Activated CD8-positive, alpha-beta T cell treated with anti-CD3 and anti-CD28 coated beads for 36 hours (primary cell): ENCODE measurements at places on chromosomes 3 and 15. TPM values are rescaled to one million over a fixed set of nuclear protein-coding genes. Genes with fewer than 3 reads are reported as not detected.

GRCh38 chr15:69606921-69607500 is 154.4 kb downstream of the RPLP1 start:
- peaks cover 2% of the 10 kb centered on the region for H3K27me3 ChIP-seq
- peaks cover 7% of the 10 kb centered on the region for H3K4me1 ChIP-seq
- no peak overlapping the region for H3K4me3 ChIP-seq
- no peak for DNase-seq
- H3K27ac ChIP-seq, result no peak overlapping the region

DNA sequence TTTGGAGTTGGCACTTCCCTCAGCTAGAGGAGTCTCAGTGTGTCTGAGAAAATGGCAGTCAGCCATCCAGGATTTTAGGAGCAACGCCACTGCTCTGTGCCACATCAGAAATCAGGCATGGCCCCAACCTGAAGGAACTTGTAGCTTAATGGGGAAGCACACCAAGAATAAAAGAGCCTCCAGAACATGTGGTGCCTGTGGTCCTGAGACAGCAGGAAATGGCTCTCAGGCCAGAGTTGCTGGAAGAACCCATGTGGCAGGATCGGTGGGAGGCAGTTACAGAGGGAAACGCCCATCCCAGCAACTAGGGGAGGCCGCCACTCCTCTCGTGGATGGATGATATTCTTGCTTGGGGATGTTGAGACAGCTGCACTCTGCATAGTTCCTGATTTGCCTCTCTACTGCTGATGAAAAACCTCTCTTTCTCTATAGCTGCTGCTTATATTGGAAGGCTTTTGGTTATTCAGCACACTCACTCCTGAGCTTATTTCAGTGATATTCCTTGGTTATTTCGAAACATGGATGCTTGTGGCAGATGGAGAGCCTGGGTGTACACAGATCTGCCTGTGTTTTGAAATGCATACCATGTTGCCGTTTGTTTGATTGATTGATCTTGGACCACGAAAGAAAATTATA is 52.4 kb downstream of the KLHL25 start:
- DNase-seq, result no peak
- H3K4me3 ChIP-seq, result no peak overlapping the region

DNA sequence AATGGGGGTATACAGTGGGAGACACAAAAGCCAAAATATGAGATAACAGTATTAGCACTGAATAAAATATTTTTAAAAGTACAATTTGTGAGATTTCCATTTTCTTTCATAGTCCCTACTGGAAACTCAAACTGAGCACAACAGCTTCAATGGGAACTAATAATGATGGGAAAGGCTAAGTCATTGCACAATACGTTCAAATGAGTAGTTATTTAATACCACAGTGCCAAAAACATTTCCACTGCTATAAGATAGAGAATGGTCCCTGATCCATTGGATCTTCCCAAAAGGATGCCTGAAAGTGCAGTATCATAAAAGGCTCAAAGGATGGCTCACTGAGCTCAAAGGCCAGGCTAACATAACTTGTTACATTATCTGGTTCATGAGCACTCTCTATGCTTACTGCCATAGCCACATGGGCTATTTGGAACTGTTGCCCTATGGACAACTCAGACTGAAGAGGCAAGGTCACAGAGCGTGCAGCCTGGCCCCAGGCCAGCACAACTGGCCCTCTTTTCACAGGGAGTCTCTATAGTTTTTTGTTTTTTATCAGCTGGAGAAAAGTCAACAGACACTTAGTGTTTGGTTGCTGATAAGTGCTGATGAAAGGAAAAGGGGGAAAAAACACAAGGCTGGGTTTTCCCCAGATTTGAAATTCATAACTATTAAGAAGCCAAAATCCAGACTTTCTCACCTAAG is 54.1 kb upstream of the PPIB start:
- DNase-seq, result no peak
- H3K4me3 ChIP-seq, result no peak overlapping the region
- H3K27ac ChIP-seq, result no peak overlapping the region
- H3K36me3 ChIP-seq, result peaks cover 19% of the 10 kb centered on the region

GRCh38 chr3:19799887-19800286 is 134.1 kb downstream of the EFHB start:
- no peaks in the 10 kb centered on the region for H3K27me3 ChIP-seq
- no peak for DNase-seq
- H3K27ac ChIP-seq, result no peak overlapping the region
- no peak overlapping the region for H3K4me3 ChIP-seq

GRCh38 chr3:48047841-48048464 is 31.7 kb upstream of the MAP4 start:
- H3K36me3 ChIP-seq, result peaks cover 28% of the 10 kb centered on the region
- DNase-seq, result no peak
- H3K27me3 ChIP-seq, result no peaks in the 10 kb centered on the region

- H3K27ac ChIP-seq, result no peak overlapping the region
- no peak for DNase-seq
- no peak overlapping the region for H3K4me3 ChIP-seq
- no peaks in the 10 kb centered on the region for H3K36me3 ChIP-seq
- H3K27me3 ChIP-seq, result no peaks in the 10 kb centered on the region
These were observed 8.6 kb downstream of the PIK3CA start for GRCh38 chr3:179156775-179157174.

- DNase-seq, result peak; percentile 19
- H3K27me3 ChIP-seq, result no peaks in the 10 kb centered on the region
- H3K27ac ChIP-seq, result no peak overlapping the region
- no peaks in the 10 kb centered on the region for H3K4me1 ChIP-seq
- H3K4me3 ChIP-seq, result no peak overlapping the region
- H3K36me3 ChIP-seq, result peaks cover 3% of the 10 kb centered on the region
These were observed 1.3 kb downstream of the SLC28A2 start for GRCh38 chr15:45253330-45253729.

- H3K27me3 ChIP-seq, result peaks cover 14% of the 10 kb centered on the region
- H3K4me1 ChIP-seq, result peaks cover 3% of the 10 kb centered on the region
- no peak overlapping the region for H3K4me3 ChIP-seq
- H3K36me3 ChIP-seq, result no peaks in the 10 kb centered on the region
- no peak overlapping the region for H3K27ac ChIP-seq
These were observed 4.9 kb downstream of the PLOD2 start for GRCh38 chr3:146156095-146156494.

GRCh38 chr3:77370413-77370812 is 330.5 kb downstream of the ROBO2 start:
- no peak for DNase-seq
- H3K4me3 ChIP-seq, result no peak overlapping the region
- no peaks in the 10 kb centered on the region for H3K36me3 ChIP-seq
- no peak overlapping the region for H3K27ac ChIP-seq

GRCh38 chr3:111269777-111270176 is 198.2 kb downstream of the NECTIN3 start:
- DNase-seq, result no peak
- H3K36me3 ChIP-seq, result no peaks in the 10 kb centered on the region
- H3K4me3 ChIP-seq, result no peak overlapping the region

DNA sequence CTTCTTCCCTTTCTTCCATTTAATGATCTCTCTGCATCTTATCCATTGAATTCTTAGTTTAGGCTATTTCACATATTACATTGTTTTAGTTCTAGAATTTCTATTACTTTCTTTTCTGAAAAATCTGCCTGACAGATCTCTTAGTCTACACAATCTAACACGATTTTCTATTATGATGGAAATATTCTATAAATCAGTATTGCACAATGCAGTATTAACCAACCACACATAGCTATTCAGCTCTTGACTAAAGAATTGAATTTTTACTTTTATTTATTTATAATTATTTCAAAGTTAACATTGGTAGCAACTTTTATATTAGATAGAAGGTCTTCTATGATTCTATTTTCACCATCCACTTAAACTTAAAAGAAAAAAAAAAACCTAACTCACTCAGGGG is 36.2 kb upstream of the GOLGA8A start:
- peaks cover 23% of the 10 kb centered on the region for H3K27me3 ChIP-seq
- H3K36me3 ChIP-seq, result no peaks in the 10 kb centered on the region
- DNase-seq, result no peak
- H3K4me1 ChIP-seq, result peaks cover 6% of the 10 kb centered on the region

DNA sequence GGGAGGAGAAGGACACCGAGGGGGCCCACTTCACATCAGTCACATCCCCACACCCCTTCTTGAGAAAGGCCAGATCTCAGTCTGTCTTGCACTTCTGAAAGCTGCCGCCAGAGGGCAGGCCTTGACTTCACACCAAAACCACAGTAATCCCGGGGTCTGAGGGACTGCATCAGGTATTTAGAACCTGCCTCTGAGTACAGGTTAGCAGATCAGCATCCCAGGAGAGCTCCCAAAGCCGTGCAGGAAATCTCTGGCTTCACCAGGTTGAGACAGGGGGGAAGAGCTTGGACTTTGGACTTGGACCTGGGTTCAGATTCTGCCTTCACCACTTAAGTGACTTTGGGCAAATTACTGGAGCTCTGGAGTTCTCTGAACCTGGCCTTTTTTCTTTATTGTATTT is 50.3 kb downstream of the LHFPL4 start:
- H3K4me1 ChIP-seq, result peaks cover 3% of the 10 kb centered on the region
- peaks cover 30% of the 10 kb centered on the region for H3K27me3 ChIP-seq
- DNase-seq, result peak; percentile 89
- no peak overlapping the region for H3K4me3 ChIP-seq
- H3K27ac ChIP-seq, result no peak overlapping the region

GRCh38 chr3:56725175-56725574 is 42.1 kb upstream of the TASOR start:
- no peaks in the 10 kb centered on the region for H3K27me3 ChIP-seq
- peak overlapping the region; percentile 95 for H3K27ac ChIP-seq
- peaks cover 70% of the 10 kb centered on the region for H3K36me3 ChIP-seq
- H3K4me1 ChIP-seq, result peaks cover 58% of the 10 kb centered on the region

GRCh38 chr15:71338265-71338664 is 223.0 kb downstream of the THSD4 start:
- no peaks in the 10 kb centered on the region for H3K4me1 ChIP-seq
- H3K36me3 ChIP-seq, result no peaks in the 10 kb centered on the region
- no peak overlapping the region for H3K27ac ChIP-seq
- no peak overlapping the region for H3K4me3 ChIP-seq

DNA sequence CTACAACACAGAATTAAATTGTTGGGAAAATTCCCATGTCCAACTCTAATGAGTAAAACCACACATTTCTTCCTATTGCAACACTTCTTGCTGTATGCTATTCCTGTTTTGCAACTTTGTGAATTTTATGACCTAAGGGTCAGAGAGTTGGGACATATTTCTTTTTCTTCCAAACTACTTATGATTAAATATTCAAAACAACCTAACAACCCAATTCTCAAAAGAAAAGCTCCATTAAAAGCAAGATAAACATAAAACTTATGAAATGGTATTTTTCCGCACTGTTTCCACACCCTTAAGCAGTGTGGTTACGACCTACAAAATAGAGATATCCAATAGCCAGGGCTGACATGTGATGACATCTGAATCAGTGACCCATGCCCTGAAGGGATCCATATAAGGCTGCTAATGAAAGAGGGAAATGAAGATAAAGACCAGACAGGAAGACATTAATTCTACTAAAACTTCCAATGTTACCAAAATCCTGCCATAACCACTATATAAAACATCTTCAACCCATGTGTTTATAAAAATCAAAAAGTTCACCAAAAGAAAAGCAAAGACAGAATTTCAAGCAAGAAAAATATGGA is 45.6 kb downstream of the DMXL2 start:
- H3K36me3 ChIP-seq, result peaks cover 2% of the 10 kb centered on the region
- no peaks in the 10 kb centered on the region for H3K4me1 ChIP-seq
- no peaks in the 10 kb centered on the region for H3K27me3 ChIP-seq
- no peak for DNase-seq
- no peak overlapping the region for H3K27ac ChIP-seq

- no peaks in the 10 kb centered on the region for H3K36me3 ChIP-seq
- H3K4me3 ChIP-seq, result peak within 1 kb of the TSS; percentile 63
- no peaks in the 10 kb centered on the region for H3K27me3 ChIP-seq
- DNase-seq, result peak; percentile 93
These were observed at the start of gene CFAP92 for GRCh38 chr3:128993461-128994172. CFAP92 (minus strand) TSS chr3:128994076; CDS start chr3:128993304, 772 bp downstream.

- no peak overlapping the region for H3K4me3 ChIP-seq
- no peaks in the 10 kb centered on the region for H3K27me3 ChIP-seq
- H3K36me3 ChIP-seq, result no peaks in the 10 kb centered on the region
- no peaks in the 10 kb centered on the region for H3K4me1 ChIP-seq
- no peak for DNase-seq
These were observed 986.5 kb downstream of the ROBO2 start for GRCh38 chr3:78026318-78026828.

GRCh38 chr3:190281308-190282051 is 40.8 kb downstream of the CLDN1 start:
- H3K27me3 ChIP-seq, result peaks cover 2% of the 10 kb centered on the region
- no peaks in the 10 kb centered on the region for H3K4me1 ChIP-seq
- no peak overlapping the region for H3K4me3 ChIP-seq
- no peak for DNase-seq

- no peak overlapping the region for H3K4me3 ChIP-seq
- no peaks in the 10 kb centered on the region for H3K27me3 ChIP-seq
- no peak for DNase-seq
- H3K36me3 ChIP-seq, result no peaks in the 10 kb centered on the region
These were observed 286.5 kb upstream of the RBMS3 start for GRCh38 chr3:28994161-28994905.

DNA sequence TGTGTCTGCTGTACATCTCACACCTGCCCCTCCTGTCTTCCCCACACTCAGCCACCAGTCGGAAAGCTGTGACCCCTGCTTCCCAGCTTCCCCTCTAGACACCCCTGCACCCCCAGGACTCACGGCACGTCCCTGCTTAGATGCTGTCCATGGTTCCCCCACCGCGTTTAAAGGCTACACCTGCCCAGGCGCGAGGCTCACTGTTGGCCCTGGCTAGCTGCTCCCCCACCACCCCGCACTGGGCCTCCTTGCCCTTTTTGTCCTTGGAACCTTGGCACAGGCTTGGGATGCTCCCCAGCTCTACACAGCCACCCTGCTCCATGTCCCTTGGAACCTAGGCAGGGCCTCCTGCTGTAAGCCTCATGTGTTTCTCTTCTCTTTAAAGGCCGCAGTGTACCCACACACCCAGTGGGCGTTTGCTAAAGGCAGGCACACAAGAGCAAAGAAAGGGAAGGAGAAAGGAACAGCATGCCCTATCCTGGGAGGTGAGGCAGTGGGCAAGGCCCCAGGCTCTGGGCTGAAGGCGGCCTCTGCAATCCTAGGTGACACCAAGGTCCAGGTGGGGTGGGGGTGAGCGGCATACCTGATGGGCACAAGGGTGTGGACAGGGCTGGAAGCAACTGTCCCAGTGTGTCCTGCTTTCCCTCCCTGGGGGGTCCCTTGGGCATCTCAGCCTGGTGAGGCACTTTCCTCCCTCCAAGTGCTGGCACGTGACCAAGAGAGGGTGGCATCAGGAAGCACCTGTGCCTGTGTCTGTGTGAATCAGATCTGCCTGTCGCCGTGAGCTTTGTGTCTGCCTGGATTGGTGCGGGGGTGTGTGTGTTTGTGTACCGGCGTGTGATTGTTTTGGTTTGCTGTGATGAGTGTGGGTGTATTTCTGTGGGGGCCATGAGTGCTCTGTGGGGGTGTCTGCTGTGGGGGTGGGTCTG is 54.4 kb downstream of the TPRA1 start:
- DNase-seq, result peak; percentile 10
- H3K4me3 ChIP-seq, result no peak overlapping the region
- H3K36me3 ChIP-seq, result no peaks in the 10 kb centered on the region
- peaks cover 4% of the 10 kb centered on the region for H3K4me1 ChIP-seq

GRCh38 chr15:32998979-32999672 is 195.4 kb downstream of the FMN1 start:
- H3K4me1 ChIP-seq, result no peaks in the 10 kb centered on the region
- H3K27me3 ChIP-seq, result peaks cover 8% of the 10 kb centered on the region
- no peak for DNase-seq
- no peak overlapping the region for H3K4me3 ChIP-seq
- no peaks in the 10 kb centered on the region for H3K36me3 ChIP-seq

ZCWPW2 gene
- not detected for total RNA-seq

SERPINI2 gene
- total RNA-seq, result not detected

ONECUT1 gene
- total RNA-seq, result not detected

FANCD2OS gene
- total RNA-seq, result not detected

DUOXA2 gene
- total RNA-seq, result not detected

COLQ gene
- total RNA-seq, result 2.3 TPM

SPINT1 gene
- total RNA-seq, result 6.3 TPM
